CD8-positive, alpha-beta memory T cell (primary cell): ENCODE measurements at places on chromosomes 2 and 18.

GRCh38 chr2:42996528-42996927 lies 204.1 kb upstream of the HAAO start:
- H3K4me1 ChIP-seq: no peaks in the 10 kb centered on the region
- H3K4me3 ChIP-seq: no peak overlapping the region
- no peaks in the 10 kb centered on the region for H3K27me3 ChIP-seq
- H3K27ac ChIP-seq: no peak overlapping the region

GRCh38 chr2:134736167-134736880 lies 17.5 kb upstream of the TMEM163 start:
- H3K27me3 ChIP-seq: peaks cover 5% of the 10 kb centered on the region
- H3K36me3 ChIP-seq: no peaks in the 10 kb centered on the region
- H3K4me1 ChIP-seq: no peaks in the 10 kb centered on the region
- DNase-seq: no peak

GRCh38 chr18:23311351-23312121 lies 141.6 kb upstream of the RIOK3 start:
- no peak overlapping the region for H3K4me3 ChIP-seq
- peaks cover 15% of the 10 kb centered on the region for H3K4me1 ChIP-seq
- no peaks in the 10 kb centered on the region for H3K27me3 ChIP-seq
- no peak overlapping the region for H3K27ac ChIP-seq
- no peaks in the 10 kb centered on the region for H3K36me3 ChIP-seq
- no peak for DNase-seq

DNA sequence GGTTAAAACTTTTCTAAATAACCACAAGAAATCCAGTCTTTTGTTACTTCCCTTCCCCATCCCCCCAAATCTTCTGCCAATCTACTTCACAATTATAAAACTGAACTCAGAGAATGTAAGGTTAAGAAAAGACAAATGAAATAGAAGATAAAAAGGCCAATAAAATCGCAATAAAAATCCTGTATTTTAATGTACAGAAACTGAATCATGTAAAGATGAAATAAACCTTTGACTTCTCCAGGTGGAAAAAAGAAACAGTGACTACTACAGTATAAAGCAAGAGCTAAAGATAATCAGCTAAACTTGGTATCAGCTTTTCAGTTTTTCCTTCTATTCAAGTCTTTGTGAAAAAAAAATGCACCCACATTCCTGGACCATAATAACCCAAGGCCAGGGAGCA lies 1.7 kb downstream of the SYT4 start:
- H3K27ac ChIP-seq: no peak overlapping the region
- H3K36me3 ChIP-seq: no peaks in the 10 kb centered on the region
- no peaks in the 10 kb centered on the region for H3K4me1 ChIP-seq
- no peak for DNase-seq
- H3K4me3 ChIP-seq: no peak overlapping the region
- no peaks in the 10 kb centered on the region for H3K27me3 ChIP-seq

- DNase-seq: no peak
- no peaks in the 10 kb centered on the region for H3K4me1 ChIP-seq
- no peak overlapping the region for H3K27ac ChIP-seq
- H3K36me3 ChIP-seq: no peaks in the 10 kb centered on the region
- H3K27me3 ChIP-seq: no peaks in the 10 kb centered on the region
- H3K4me3 ChIP-seq: no peak overlapping the region
Observed at GRCh38 chr2:240192661-240193060, 52.2 kb upstream of the OTOS start.

- H3K4me1 ChIP-seq: peaks cover 31% of the 10 kb centered on the region
- no peak overlapping the region for H3K4me3 ChIP-seq
- H3K36me3 ChIP-seq: peaks cover 4% of the 10 kb centered on the region
- peak overlapping the region; percentile 92 for H3K27ac ChIP-seq
Observed at GRCh38 chr2:238425505-238425978, 1.2 kb upstream of the ASB1 start.

DNA sequence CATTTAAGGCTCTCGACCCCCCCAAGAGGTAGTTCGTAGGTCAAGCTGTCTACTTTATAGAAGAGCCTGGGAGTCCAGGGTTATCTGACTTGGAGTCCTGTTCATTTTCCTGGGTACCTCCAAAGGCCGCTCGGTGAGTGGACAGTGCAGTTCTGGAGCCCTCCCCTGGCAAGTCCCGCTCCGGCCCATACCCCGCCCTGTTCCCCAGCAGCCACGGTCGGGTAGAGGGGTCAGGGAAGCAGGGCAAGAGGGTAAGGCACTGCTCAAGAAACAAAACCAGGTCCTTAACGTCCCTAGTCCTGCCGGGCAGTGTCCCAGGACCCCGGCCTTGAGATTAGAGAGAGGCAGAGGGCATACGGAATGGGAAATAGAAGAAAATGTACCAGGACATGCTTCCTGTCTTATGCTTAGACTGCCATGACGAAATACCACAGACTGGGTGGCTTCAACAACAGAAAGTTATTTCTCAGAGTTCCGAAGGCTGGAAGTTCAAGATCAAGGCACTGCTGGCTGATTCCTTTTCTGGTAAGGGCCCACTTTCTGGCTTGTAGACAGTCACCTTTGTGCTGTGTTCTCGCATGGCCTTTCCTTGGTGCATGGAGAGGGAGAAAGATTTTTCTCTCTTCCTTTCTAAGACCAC lies 5.4 kb upstream of the HPCAL1 start:
- H3K4me1 ChIP-seq: peaks cover 30% of the 10 kb centered on the region
- no peaks in the 10 kb centered on the region for H3K36me3 ChIP-seq
- DNase-seq: no peak
- no peak overlapping the region for H3K27ac ChIP-seq
- H3K4me3 ChIP-seq: no peak overlapping the region
- H3K27me3 ChIP-seq: no peaks in the 10 kb centered on the region

- H3K27ac ChIP-seq: peak overlapping the region; percentile 73
- DNase-seq: no peak
- no peaks in the 10 kb centered on the region for H3K27me3 ChIP-seq
- no peaks in the 10 kb centered on the region for H3K36me3 ChIP-seq
- peaks cover 43% of the 10 kb centered on the region for H3K4me1 ChIP-seq
Observed at GRCh38 chr2:8487461-8487932, 194.4 kb upstream of the ID2 start.

DNA sequence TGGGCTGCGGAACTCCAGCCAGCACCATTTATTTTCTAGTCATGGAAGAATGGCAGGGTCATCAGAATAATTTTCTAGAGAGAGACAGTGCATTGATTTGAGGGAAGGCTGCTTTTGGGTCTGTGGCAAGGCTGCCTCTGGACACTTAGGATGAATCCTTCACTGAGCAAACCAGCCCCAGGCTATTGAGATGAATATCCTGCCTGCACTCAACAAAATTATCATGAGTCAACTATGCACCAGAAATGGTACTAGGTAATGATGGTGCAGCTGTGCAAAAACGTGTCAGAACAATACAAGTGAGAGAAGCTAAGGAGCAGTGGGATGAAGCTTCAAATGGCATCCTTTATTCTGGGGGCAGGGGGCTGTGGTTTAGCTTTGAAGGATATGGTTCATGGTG lies 115.8 kb downstream of the SPHKAP start:
- no peak overlapping the region for H3K4me3 ChIP-seq
- no peak for DNase-seq
- no peaks in the 10 kb centered on the region for H3K4me1 ChIP-seq
- no peak overlapping the region for H3K27ac ChIP-seq

- no peak overlapping the region for H3K4me3 ChIP-seq
- no peaks in the 10 kb centered on the region for H3K27me3 ChIP-seq
- H3K36me3 ChIP-seq: no peaks in the 10 kb centered on the region
Observed at GRCh38 chr2:187994464-187995331, 297.0 kb upstream of the GULP1 start.

DNA sequence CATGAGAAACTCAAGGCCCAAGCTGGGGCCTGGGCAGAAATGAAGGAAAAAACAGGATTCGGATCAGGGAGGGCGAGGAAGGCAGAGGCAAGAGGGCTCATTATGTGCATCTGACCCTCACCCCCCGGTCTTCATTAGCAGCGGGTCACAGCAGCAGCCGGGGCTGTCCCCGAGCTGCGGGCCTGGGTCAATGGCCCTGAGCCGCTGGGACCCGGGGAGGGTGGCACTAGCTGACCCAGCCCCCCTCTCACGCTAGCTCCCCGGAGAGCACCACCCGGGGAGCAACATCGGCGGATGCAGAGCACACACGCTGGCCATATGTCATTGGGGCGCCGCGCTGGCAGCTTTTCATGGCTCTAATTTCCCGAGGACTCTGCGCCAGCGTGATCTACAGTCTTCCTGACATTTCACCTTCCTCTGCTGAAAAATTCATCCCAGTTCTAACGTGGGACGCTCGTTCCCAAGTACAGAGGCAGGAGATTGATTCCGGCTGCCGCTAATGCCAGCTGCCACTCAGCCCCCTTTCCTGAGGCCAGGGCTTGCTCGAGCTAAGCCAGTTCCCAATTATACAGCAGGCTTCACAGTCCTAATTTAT lies 63.7 kb downstream of the EIPR1 start:
- no peaks in the 10 kb centered on the region for H3K27me3 ChIP-seq
- no peak overlapping the region for H3K27ac ChIP-seq
- no peak for DNase-seq
- H3K4me1 ChIP-seq: peaks cover 15% of the 10 kb centered on the region
- H3K4me3 ChIP-seq: no peak overlapping the region

DNA sequence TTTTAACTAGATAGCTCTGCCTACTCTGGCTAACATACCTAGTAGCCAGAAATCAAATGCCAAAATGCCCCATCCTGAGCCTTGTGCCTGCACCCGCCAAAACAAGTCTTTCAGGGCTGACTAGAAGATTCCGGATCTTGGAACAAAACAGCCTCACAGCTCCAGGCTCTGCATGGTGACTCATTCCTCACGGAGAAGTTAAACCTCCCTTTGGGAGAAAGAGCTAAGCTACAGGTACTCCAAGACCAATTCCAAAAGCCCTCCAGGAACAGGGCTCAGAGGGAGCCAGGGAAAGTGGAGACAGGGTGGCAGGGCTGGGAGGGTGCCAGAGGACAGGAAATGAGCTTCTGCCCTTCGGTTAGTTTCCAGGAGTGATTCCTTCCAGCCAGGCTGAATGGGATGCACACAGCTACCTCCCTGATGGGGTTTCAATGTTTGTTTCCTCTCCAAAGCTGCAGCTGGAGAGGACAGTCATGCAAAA lies 295.6 kb downstream of the TNS1 start:
- H3K27me3 ChIP-seq: no peaks in the 10 kb centered on the region
- no peaks in the 10 kb centered on the region for H3K4me1 ChIP-seq
- DNase-seq: no peak
- no peak overlapping the region for H3K27ac ChIP-seq
- H3K4me3 ChIP-seq: no peak overlapping the region
- no peaks in the 10 kb centered on the region for H3K36me3 ChIP-seq
